IMR-90 (cell line): ENCODE measurements at places on chromosomes 2 and 18.

GRCh38 chr18:45110577-45111501, 430.2 kb downstream of the SETBP1 start:
- no peak overlapping the region for H3K27ac ChIP-seq
- no peaks in the 10 kb centered on the region for H3K4me1 ChIP-seq
- H3K4me3 ChIP-seq: no peak overlapping the region
- no peak for DNase-seq
- H3K36me3 ChIP-seq: no peaks in the 10 kb centered on the region

GRCh38 chr2:221492636-221493035, 79.5 kb downstream of the EPHA4 start:
- no peak overlapping the region for H3K27ac ChIP-seq
- H3K36me3 ChIP-seq: peaks cover 9% of the 10 kb centered on the region
- H3K4me1 ChIP-seq: peaks cover 9% of the 10 kb centered on the region
- no peak overlapping the region for H3K4me3 ChIP-seq

GRCh38 chr2:230218421-230218820, 1.4 kb downstream of the SP110 start:
- H3K4me1 ChIP-seq: no peaks in the 10 kb centered on the region
- DNase-seq: no peak
- no peak overlapping the region for H3K4me3 ChIP-seq
- H3K27ac ChIP-seq: no peak overlapping the region
- no peaks in the 10 kb centered on the region for H3K27me3 ChIP-seq
- peaks cover 4% of the 10 kb centered on the region for H3K36me3 ChIP-seq

GRCh38 chr2:186593523-186593922, 3.7 kb downstream of the ITGAV start:
- no peak for DNase-seq
- no peaks in the 10 kb centered on the region for H3K27me3 ChIP-seq
- no peak overlapping the region for H3K27ac ChIP-seq
- no peak overlapping the region for H3K4me3 ChIP-seq

- no peaks in the 10 kb centered on the region for H3K27me3 ChIP-seq
- DNase-seq: peak; percentile 37
- H3K4me3 ChIP-seq: no peak within 1 kb of the TSS
- no peaks in the 10 kb centered on the region for H3K36me3 ChIP-seq
- H3K27ac ChIP-seq: no peak within 1 kb of the TSS
These were observed at the start of gene TXNDC2 for GRCh38 chr18:9885170-9886004. TXNDC2 (plus strand) TSS chr18:9885973; CDS start chr18:9886681, 708 bp downstream.

- no peak for DNase-seq
- no peaks in the 10 kb centered on the region; the same call in 1 of the 2 replicates for H3K36me3 ChIP-seq
- H3K27ac ChIP-seq: no peak overlapping the region
- H3K27me3 ChIP-seq: no peaks in the 10 kb centered on the region
- H3K4me1 ChIP-seq: peaks cover 6% of the 10 kb centered on the region; the same call in 1 of the 2 replicates
- no peak overlapping the region for H3K4me3 ChIP-seq
These were observed 256.2 kb downstream of the PIEZO2 start for GRCh38 chr18:10893196-10893595.

GRCh38 chr2:152330235-152330866, 4.6 kb upstream of the FMNL2 start:
- no peak overlapping the region for H3K4me3 ChIP-seq
- H3K36me3 ChIP-seq: no peaks in the 10 kb centered on the region
- no peak for DNase-seq
- H3K4me1 ChIP-seq: no peaks in the 10 kb centered on the region

DNA sequence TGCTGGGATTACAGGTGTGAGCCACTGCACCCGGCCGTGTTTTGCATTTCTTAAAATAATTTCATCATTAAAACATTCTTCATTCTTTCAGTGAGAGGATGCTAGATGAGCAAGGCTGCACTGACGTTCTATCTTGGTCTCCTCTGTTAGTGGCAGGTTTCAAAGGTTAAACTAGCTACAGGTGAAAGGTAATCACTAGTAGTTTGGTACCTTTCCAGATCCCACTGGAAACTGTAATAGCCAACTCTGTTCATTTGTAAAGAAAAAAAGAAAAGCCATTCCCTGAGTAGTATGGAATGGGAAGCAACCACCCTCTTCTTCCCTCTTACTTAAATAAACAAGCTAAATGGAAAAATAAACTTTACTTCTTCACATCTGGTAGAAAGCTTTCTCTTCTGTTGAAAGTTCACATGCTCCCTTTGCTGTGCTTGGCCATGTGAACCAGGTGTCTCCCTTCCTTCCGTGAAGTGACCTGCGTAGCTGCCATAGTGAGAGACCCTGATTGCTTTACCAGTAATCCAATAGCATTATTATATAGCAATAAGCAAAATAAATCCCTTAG, 94.0 kb downstream of the GREB1L start:
- no peaks in the 10 kb centered on the region for H3K4me1 ChIP-seq
- H3K27me3 ChIP-seq: peaks cover 4% of the 10 kb centered on the region; the same call in 1 of the 2 replicates
- no peak overlapping the region for H3K4me3 ChIP-seq
- no peaks in the 10 kb centered on the region for H3K36me3 ChIP-seq

- H3K4me3 ChIP-seq: no peak overlapping the region
- no peaks in the 10 kb centered on the region for H3K36me3 ChIP-seq
- peak; percentile 54 for DNase-seq
- H3K4me1 ChIP-seq: peaks cover 37% of the 10 kb centered on the region
- peak overlapping the region; percentile 27 for H3K27ac ChIP-seq
These were observed 18.2 kb upstream of the CCBE1 start for GRCh38 chr18:59715445-59715844.

- H3K4me1 ChIP-seq: peaks cover 2% of the 10 kb centered on the region; the same call in 1 of the 2 replicates
- H3K36me3 ChIP-seq: no peaks in the 10 kb centered on the region
- no peaks in the 10 kb centered on the region for H3K27me3 ChIP-seq
- H3K27ac ChIP-seq: no peak overlapping the region
These were observed 210.6 kb downstream of the IKZF2 start for GRCh38 chr2:212940816-212941215.

GRCh38 chr2:5464657-5465056, 227.5 kb upstream of the SOX11 start:
- H3K4me3 ChIP-seq: no peak overlapping the region
- no peaks in the 10 kb centered on the region for H3K27me3 ChIP-seq
- no peaks in the 10 kb centered on the region for H3K4me1 ChIP-seq
- no peak for DNase-seq

DNA sequence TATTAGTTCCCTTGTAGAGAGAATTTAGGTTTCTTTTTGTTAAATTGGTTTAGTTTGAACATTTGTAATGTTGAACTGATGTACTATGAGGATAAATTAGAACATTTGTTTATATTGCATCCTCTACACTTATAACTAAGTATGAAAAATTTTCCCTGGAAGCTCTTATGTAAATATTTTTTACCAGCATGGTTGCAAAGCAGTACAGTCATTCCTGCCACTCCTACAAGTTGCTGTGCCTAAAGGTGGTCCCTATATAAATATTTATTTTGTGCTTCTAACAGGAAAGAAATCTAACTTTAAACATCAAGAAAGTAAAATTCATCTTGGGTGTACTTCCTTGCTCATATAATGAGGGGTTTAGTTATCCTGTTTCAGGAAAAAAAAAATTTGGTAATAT, 14.2 kb downstream of the TWSG1 start:
- peak overlapping the region; percentile 60; the same call in 1 of the 2 replicates for H3K27ac ChIP-seq
- no peak overlapping the region for H3K4me3 ChIP-seq
- peaks cover 15% of the 10 kb centered on the region for H3K36me3 ChIP-seq
- DNase-seq: peak; percentile 72
- H3K4me1 ChIP-seq: peaks cover 15% of the 10 kb centered on the region

DNA sequence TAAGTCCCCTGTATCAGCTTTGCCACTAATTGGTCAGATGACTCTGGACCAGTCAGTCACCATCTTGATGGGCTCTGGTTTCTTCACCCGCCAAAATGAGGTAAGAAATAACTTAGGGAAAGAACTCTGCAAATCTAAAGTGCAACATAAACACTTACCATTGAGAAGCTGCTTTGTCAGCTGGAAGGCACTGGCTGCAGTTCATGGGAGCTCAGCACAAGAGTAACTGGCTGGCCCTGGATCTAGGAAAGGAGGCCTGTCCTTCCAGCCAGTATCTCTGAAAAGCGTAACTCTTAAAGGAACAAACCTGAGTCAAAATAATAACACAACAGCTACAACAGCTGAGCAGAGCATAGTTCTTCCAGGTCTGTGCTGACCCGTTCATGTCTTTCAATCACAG, 123.9 kb downstream of the CACNB4 start:
- no peaks in the 10 kb centered on the region for H3K4me1 ChIP-seq

DNA sequence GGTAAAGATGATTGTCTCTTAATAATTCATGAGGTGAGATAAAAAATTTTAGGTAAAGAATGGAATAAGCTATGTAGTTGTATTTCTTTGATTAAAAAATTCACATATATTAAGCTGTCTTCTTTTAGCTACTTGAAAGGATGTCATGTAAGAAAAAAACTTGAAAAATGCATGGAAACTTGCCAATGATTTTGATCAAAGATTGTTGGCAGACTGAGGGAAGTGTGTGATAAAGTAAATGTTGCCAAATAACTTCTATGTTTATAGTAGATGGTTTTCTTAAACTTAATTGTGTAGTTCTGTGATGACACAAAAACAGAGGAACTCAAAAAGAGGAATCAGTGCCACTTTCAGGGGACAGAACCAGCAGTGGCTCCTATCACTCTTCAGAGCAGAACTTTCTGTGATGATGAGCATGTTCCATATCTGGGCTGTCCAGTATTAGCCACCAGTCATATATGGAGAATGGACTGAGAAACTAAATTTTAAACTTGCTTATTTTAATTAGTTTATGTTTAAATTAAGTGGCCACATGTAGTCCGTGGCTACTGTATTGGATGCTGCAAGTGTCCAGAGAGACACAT, 51.9 kb upstream of the SLC38A11 start:
- H3K27ac ChIP-seq: no peak overlapping the region
- no peaks in the 10 kb centered on the region for H3K4me1 ChIP-seq
- no peak overlapping the region for H3K4me3 ChIP-seq
- DNase-seq: no peak
- H3K36me3 ChIP-seq: no peaks in the 10 kb centered on the region

DNA sequence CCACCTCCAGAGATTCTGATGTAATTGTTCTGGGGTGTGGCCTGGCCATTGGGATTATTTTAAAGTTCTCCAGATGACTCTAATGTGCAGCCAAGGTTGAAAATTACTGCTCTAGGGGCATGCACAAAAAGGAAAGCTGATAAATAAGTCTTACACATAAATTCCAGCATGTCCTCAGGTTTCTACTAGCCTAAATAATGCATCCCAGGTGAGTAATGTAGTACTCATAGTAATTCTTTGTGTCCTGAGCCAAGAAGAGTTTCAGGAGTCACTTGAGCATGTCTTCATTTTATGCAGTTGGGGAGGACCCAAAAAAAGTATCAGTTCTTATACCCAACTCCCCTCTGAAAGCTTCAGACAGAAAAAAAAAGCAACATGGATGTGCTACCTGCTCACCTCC, 130.1 kb upstream of the SP5 start:
- H3K4me1 ChIP-seq: no peaks in the 10 kb centered on the region
- DNase-seq: no peak
- H3K27ac ChIP-seq: no peak overlapping the region
- no peaks in the 10 kb centered on the region for H3K36me3 ChIP-seq

DNA sequence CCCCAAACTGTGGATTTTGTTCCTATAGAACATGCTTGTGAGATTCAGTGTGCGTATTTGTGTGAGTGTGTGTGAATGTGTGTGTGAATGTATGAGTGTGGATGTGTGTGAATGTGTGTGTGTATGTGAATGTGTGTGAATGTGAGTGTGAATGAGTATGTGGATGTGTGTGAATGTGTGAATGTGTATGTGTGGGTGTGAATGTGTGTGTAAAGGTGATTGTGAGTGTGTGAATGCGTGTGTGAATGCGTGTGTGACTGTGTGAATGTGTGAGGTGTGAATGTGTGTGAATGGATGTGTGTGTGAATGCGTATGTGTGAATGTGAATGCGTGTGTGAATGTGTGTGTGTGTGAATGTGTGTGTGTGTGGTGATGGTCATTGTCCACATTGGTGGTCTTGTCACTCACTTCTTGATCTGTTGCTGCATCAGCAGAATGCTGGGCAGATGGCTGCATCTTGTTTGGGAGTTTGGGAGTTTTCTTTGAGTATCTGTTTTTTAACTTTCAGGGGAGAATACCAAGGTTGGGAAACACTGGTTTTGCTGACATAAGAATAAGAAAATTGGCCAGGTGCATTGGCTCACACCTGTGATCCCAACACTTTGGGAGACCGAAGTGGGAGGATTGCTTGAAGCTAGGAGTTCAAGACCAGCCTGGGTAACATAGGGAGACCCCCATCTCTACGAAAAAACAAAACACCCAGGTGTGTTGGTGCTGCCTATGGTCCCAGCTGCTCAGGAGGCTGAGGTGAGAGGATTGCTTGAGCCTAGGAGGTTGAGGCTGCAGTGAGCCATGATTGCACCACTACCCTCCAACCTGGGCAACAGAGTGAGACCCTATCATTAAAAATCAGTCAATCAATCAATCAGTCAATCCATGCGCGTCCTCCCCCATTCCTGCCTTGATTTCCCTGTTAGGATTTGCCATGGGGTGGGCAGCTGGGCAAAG, 18.2 kb downstream of the AGAP1 start:
- no peaks in the 10 kb centered on the region for H3K36me3 ChIP-seq
- H3K27me3 ChIP-seq: no peaks in the 10 kb centered on the region
- peaks cover 8% of the 10 kb centered on the region; the same call in 1 of the 2 replicates for H3K4me1 ChIP-seq
- no peak overlapping the region for H3K27ac ChIP-seq
- no peak overlapping the region for H3K4me3 ChIP-seq

GRCh38 chr2:6917761-6918421, 679 bp downstream of the RNF144A start:
- H3K27ac ChIP-seq: no peak overlapping the region
- H3K4me3 ChIP-seq: peak overlapping the region; percentile 58

GRCh38 chr18:46071653-46072375, at the start of gene PSTPIP2:
PSTPIP2 (minus strand) TSS chr18:46072260; CDS start chr18:46072188, 72 bp downstream.
- peak within 1 kb of the TSS; percentile 79 for H3K4me3 ChIP-seq
- peak within 1 kb of the TSS; percentile 9 for H3K27ac ChIP-seq
- no peaks in the 10 kb centered on the region for H3K27me3 ChIP-seq
- peak; percentile 54 for DNase-seq
- H3K36me3 ChIP-seq: no peaks in the 10 kb centered on the region

- H3K4me1 ChIP-seq: peaks cover 4% of the 10 kb centered on the region; the same call in 1 of the 2 replicates
- H3K4me3 ChIP-seq: no peak overlapping the region
- peak; percentile 82 for DNase-seq
- H3K36me3 ChIP-seq: no peaks in the 10 kb centered on the region
These were observed 222.2 kb downstream of the C1D start for GRCh38 chr2:67840460-67841068.

GRCh38 chr2:65061146-65061909, 5.1 kb downstream of the CEP68 start:
- H3K36me3 ChIP-seq: peaks cover 2% of the 10 kb centered on the region; the same call in 1 of the 2 replicates
- no peak overlapping the region for H3K27ac ChIP-seq
- no peaks in the 10 kb centered on the region for H3K27me3 ChIP-seq
- no peak overlapping the region for H3K4me3 ChIP-seq
- H3K4me1 ChIP-seq: peaks cover 19% of the 10 kb centered on the region

DNA sequence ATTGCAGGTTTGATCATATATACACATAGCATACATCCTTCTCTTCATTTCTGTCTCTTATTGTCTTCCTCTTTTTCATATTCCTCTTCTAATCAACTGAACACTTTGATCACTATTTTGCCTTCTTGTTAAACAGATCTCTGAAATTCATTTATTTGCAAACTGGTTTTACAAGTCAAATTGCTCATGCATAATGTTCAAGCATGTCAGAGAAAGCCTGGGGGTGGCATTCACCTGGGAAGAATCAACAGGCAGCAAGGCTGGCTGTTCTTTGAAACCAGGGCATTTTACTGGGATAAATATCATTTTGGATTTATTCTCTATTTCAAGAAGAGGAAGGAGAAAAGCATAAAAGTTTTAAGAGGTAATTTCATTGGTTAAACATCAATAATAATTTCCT, 66.9 kb upstream of the LRATD1 start:
- H3K27me3 ChIP-seq: no peaks in the 10 kb centered on the region
- no peaks in the 10 kb centered on the region for H3K4me1 ChIP-seq
- no peaks in the 10 kb centered on the region for H3K36me3 ChIP-seq
- no peak overlapping the region for H3K27ac ChIP-seq
- DNase-seq: no peak
- no peak overlapping the region for H3K4me3 ChIP-seq

GRCh38 chr18:55314615-55315237, 273.3 kb downstream of the TCF4 start:
- H3K27ac ChIP-seq: no peak overlapping the region
- H3K4me3 ChIP-seq: no peak overlapping the region
- H3K27me3 ChIP-seq: no peaks in the 10 kb centered on the region
- H3K36me3 ChIP-seq: peaks cover 2% of the 10 kb centered on the region
- no peak for DNase-seq
